ENCODE measurements at places on chromosomes 16 and 17.

DNA sequence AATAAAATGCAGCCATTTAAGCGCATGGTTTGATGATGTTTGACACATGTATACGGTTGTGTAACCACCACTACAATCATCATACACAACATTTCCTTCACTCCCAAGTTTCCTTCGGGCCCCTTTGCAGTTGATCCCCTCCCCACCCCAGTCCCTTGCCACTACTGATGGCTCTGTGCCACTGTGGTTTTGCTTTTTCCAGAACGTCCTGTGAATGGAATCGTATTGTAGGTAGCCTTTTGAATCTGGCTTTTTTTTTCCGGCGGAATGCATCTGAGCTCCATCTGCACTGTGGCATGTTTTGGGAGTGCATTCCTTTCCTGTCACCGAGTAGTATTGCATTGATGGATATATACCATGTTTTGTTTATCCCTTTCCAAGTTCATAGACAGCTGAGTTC, 15.1 kb upstream of the MAP2K3 start:
- DNase-seq: no peak

GRCh38 chr17:66175892-66176291, 16.0 kb downstream of the CEP112 start:
- DNase-seq: no peak

DNA sequence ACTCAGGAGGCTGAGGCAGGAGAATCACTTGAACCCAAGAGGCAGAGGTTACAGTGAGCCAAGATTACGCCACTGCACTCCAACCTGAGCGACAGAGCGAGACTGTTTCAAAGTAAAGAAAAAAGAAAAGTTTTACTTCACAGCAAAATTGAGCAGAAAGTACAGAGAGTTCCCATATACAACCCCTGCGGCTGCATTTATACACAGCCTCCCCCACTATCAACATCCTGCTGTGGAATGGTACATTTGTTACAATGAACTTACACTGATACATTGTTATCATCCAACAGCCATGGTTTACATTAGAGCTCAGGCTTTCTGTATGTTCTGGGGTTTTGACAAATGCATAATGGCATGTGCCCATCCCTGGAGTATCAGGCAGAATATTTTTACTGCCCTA, 2.6 kb upstream of the MTHFSD start:
- peak; percentile 69 for DNase-seq

- DNase-seq: no peak
These were observed 86.2 kb upstream of the CDC42EP4 start for GRCh38 chr17:73397856-73398540.

- DNase-seq: peak; percentile 75
These were observed 8.3 kb upstream of the LPCAT2 start for GRCh38 chr16:55500530-55501011.

DNA sequence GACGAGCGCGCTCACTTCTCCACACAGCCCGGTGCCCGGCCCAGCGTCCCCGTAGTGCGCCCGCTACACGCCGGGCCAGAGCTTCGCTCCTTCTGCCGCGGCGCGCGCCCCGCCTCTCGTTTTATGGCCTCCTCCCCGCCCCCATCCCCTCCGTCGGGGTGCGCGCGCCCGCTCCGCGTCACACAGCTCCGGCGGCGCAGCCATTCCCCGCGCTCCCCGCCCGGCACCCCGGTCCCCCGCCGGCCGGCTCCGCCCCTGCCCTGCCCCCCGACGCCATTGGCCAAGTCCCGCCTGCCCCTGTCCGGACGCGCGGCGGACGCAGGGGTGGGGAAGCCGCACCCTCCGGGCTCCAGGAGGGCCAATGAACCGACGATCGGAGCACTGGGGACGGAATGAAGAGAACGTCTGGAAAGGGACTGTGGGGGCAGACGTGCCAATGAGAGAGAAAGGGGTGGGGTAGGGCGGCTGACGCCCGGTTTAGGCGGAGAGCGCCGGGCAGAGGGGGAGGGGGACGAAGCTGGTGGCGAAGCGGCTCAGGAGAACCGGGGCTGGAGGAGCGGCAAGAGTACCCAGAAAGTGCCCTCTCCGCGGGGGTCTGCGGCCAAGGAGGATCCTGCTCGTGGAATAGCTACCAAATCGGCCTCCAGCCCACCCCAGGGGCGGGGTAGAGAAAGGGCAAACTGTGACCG, at the start of gene TOB1:
TSS of gene TOB1 (minus strand) at position 94 of the 689 bp plus-strand sequence. CDS start 2,337 bp downstream, outside the sequence.
- DNase-seq: peak; percentile 95

GRCh38 chr17:83107656-83108048, 28.2 kb downstream of the METRNL start:
- DNase-seq: no peak

DNA sequence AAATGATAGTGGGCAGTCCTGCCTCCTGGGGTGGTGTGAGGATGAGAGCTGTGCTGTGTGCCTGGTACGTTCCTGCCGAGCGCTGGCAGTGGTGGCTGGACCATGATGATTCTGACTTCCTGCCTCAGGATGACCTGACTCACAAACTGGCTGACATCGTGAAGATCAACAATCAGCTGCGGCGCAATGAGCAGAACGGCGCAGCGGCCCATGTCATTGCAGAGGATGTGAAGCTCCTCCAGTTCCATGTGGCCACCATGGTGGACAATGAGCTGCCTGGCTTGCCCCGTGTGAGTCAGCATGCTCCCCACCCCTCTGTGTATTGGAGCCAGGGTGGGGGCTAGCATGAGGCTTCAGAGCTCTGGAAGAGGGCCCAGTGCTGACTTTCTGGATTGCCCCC, 13.1 kb downstream of the POLR2A start:
- no peak for DNase-seq

DNA sequence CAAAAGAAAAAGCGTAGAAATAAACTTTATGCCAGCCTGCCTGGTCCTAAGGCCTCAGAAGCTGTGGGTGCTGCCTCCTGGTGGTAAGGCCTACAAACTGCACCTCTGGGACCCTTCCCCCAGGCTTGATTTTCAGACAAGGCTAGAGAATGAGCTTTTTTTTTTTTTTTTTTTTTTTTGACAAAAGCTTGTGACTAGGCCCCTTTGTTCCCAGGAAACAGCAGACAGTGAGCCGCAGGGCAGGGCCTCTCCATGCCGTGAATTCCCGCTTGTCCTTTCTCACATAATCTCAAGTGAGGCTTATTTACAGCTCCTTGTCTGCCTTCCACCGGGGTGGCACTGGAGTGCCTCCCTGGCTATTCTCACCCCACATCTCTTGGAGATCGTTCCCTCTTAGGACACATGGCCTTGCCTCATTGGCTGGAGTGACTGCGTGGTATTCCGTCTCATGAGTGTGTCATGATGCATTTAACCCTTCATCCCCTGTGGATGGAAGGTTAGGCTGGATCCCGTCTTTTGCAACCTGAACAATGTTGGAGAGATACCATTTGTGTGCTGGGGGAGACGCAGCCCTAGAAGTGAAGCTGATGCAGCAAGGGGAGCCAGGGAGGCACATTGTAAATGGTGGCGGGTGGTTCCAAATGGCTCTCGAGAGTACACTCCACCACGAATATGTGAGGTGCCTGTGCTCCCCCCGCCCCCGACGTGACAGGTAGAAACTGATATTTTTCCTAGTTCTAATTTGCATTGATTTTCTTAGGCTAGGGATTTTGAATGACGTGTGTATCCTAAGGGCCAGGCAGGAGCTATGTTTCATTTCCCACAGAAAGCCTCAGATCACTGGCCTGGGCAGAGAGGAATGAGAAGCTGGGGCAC, 49.6 kb downstream of the USP22 start:
- peak; percentile 77 for DNase-seq

DNA sequence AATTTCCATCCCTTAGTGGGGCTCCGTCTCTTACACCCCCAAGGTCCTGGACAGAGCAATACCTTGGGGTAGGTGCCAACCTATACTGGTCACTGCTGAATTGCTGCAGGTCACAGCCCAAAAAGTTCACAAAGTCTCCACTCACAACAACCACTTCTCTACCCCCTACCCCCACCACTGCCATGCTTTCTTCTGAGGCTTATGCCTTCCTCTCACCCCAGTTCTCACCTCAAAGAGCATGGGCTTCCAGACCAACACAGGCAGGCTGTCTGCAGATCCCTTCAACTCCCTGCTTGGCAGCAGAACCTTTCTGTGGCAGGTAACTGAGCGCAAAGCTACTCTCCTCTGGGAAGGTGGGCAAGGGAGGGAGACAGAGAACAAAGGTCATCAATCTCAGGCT, 35.5 kb downstream of the C16orf78 start:
- DNase-seq: no peak

- DNase-seq: no peak
These were observed 33.6 kb downstream of the TEKT5 start for GRCh38 chr16:10660950-10661635.

GRCh38 chr17:61728297-61728836, 135.0 kb downstream of the BRIP1 start:
- no peak for DNase-seq

GRCh38 chr16:62077998-62078397, 41.8 kb upstream of the CDH8 start:
- DNase-seq: peak; percentile 57

DNA sequence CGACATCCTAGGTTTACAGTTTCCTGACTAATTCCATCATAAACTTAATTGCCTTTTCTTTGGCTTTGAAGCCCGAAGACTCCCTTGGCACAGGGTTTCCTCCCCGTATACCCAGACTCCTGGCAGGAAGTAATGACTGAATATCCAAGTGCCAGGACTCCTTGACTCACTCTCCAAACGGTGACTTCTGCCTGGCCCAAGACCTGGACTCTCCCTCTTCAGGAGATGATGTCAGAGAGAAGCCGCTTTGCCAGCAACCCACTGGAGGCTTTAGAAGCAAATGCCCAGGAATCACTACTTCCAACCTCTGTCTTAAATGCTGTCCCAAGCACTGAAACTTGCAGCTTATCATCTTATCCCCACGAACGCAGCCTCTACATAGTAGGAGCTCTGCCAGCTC, 146.5 kb downstream of the RGS9 start:
- DNase-seq: no peak

GRCh38 chr17:4973256-4974114, 5.9 kb upstream of the SPAG7 start:
- DNase-seq: no peak

DNA sequence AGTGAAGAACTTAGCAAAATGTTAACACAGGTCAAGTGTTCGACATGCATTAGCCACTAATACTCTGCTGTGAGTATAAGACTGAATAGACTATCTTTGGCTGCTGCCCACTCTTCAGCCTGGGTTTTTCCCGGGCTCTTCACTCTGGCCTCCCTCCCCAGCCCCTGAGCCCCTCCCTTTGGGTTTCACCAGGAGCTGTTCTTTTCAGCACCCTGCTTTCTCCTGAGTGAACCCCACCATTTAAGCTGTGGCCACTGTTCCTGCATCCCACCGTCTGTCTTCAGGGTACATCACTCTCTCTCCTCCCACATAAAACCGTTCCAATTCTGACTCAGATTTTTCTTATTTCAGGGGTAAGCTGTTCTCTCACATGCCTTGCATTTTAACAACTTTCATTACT, 92.0 kb upstream of the ASIC2 start:
- no peak for DNase-seq

DNA sequence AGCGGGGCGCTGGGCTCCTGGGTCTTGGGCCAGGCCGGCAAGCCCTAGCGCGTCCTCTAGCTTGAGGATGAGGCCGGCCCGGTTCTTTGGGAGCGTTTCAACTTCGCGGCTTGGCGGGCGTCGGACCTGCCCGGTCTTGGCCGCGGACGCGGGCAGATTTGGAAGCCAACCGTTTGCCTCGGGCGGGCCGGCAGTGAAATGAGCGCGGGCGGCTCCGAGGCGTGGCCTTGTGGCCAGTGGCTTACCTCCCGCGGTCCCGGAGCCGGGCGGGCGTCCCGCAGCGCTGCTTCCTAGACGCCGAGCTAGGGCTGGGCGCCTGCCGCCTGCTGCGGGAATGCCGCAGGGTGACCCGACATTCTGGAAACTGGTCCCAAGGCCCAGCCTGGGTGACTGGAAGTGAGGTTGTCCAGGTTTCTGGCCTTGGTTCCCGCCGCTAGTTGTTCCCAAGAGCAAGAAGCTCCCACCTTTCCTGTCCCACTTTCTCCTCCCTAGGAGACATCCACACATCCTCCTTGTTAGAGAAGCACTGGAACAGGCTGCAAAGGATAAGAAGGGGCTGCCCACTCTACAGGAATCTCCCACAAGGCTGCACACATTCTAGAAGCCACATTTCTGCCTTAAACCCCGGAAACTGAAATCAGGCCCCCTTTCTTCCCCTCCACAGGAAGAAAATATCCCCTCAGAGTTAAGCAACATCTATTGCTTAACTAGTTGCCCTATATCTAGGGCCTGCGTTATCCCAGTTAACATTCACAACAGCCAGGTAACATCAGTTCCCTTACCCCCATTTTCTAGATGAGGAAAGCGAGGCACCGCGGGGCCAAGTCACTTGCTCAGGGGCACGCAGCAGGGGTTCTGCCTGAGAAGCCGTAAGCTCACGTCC, 4.5 kb upstream of the CBX8 start:
- no peak for DNase-seq

- DNase-seq: no peak
These were observed 389.2 kb upstream of the SALL1 start for GRCh38 chr16:51540259-51540658.

DNA sequence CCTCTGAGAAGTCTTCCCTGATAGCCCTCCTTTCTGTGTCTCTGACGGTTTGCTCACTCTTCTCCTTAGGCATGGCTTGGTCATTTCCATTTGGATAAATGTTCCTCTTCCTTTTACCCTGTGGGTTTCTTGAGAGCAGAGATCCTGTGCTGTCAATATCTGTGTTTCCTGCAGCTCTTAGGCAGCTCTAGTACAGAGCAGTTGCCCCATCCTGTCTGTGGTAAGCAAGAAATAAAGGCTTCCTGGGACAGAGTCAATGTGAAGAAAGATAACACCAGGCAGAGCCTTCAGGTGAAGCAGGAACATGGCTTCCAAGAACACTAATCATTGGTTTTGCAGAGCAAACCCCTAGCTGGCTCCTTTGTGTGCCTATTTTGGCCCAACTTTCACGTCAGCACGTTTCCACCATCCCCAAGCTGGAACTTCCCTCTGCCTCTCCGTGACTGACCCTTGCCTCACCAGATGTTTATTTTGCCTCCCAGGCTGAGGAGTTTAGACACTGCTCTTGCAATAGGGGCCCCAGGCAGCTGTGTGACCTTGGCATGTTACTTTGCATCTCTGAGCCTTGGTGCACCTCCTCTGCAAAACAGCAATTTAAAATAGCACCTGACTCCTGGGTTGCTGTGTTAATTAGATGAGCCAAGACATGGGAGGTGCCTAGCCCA, 49.6 kb upstream of the SIAH1 start:
- DNase-seq: no peak

- DNase-seq: no peak
These were observed 111.4 kb downstream of the SNX29 start for GRCh38 chr16:12087901-12088421.

DNA sequence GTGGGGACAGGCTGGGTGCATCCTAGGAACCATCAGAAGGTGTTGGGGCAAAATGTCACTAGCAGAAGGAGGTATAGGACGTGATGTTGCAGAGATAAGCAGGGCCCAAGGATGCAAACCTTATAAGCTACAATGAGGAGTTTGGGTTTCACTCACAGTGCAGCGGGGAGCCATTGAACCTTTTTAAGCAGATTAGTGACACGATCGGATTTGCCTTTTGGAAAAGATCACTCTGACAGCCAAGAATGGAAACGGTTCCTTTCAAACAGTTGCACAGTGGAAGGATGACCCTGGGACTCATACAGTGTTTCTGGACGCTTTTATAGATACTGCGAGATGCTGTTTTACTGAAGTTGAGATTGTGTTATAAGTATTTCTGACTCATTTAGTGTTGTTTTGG, 131.8 kb upstream of the CACNG3 start:
- no peak for DNase-seq
